ENCODE measurements at places on chromosomes 4 and X.

GRCh38 chr4:121200795-121201472 is 36.8 kb upstream of the TNIP3 start:
- no peak for DNase-seq

DNA sequence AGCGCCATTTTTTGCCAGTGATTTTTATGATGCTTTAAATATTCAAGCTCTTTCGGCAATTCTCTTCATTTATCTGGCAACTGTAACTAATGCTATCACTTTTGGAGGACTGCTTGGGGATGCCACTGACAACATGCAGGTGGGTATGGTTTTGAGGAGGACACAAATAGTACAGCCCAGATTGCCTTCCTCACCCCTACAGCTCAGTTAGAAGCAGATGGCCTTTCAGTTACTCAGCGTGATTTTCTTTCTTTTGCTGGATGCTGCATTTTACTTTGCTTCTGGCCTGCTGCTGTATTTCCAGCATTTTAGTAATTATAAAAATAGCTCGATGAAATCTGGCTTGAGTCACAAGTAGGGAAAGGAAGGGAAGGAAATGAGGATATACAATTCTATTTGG is 114.7 kb downstream of the SLC4A4 start:
- no peak for DNase-seq

GRCh38 chrX:11293113-11293512 is at the start of gene AMELX:
Gene AMELX (plus strand): TSS chrX:11293413. CDS start chrX:11294789, 1,376 bp downstream.
- no peak for DNase-seq

GRCh38 chr4:104491481-104492182 is 3.1 kb downstream of the CXXC4 start:
- no peak for DNase-seq

GRCh38 chr4:174665799-174666198 is 143.5 kb upstream of the HPGD start:
- no peak for DNase-seq

DNA sequence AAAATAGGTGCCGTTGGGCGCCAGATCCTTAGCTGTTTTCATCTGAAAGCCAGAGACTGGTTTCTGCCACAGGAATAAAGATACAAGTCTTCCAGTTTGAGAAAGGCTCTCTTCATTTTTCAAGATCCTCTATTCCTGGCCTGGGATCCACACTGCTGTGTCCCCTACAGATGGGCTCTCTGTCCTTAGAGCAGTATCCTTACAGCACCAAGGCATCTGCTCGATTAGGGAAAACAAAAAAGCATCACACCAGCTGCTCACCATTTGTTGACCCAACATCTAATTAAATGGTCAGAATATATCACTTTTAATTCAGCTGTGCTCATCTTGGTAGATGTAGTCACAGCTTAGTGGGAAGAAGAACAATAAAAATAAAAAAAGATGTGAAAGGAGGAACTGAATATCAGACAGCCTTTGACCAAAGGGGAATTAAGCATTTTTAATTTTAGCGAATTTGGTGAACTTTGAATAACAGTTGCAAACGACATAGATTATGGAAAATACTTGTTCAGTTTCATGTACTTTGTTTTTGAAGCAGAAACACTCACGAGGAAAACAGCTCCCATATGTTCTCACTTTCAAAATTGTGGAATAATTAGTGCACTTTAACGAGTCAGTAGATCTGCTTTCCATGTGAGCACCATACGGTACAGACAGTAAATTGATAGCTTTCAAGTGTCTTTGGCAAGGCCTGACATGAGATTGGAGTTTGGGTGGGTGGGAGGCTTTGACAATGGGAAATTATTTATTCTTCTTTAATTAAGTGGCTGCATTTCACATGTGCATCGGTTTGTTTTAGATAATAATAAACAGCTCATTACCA is 148.4 kb upstream of the CLNK start:
- no peak for DNase-seq

DNA sequence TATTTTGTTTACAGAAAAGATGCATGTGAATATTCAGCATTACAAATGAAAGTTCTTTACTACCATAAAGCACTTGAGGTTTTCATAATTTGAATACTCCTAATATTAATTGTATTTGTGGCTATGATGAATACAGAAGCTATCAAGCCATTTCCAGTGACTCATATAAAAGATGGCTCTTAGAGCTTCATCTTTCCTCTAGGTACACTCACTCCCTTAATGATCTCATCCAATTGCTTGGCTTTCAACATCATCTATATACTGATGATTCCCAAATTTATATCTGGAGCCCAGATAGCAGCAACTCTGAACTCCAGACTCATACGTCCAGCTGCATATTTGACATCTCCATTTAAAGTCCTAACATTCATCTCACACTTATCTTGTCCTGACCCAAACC is 183.4 kb upstream of the FAM241A start:
- DNase-seq: no peak

DNA sequence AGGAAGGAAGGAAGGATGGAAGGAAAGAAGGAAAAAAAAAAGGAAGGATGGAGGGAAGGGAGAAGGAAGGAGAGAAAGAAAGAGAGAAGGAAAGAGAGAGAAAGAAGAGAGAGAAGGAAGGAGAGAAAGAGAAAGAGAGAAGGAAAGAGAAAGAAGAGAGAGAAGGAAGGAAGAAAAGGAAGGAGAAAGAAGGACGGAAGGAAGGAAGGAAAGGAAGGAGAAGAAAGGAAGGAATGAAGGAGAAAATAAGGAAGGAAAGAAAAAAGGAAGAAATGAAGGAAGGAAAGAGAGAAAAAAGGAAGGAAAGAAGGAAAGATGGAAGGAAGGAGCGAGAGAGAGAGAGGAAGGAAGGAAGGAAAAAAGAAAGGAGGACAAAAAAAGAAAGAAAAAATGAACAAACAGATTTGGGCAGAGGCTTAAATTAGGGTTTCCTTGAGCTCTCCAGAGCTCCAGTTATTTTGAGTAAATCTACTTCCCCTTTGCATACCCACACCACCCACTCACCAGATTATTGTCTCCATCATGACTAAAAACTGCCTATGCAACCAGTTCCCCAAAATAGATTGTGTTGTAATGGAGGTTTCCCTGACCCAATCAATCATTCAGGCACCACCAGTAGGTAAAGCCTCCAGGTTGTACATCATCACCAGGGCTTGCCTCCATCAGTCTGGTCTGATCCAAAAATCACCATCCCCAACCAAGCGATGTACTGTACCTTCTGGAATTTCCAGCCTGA is 1722.9 kb upstream of the PCDH10 start:
- DNase-seq: no peak

- no peak for DNase-seq
Observed at GRCh38 chr4:77921701-77922100, 59.1 kb downstream of the MRPL1 start.

GRCh38 chr4:1293531-1293941 is 3.8 kb downstream of the MAEA start:
- no peak for DNase-seq
